Brain pericyte (primary cell): ENCODE measurements at places on chromosomes 11 and 22.

- no peak for DNase-seq
These were observed 176.2 kb downstream of the SBF2 start for GRCh38 chr11:10117709-10118351.

- no peak for DNase-seq
These were observed 4.3 kb downstream of the PPM1F start for GRCh38 chr22:21948390-21948789.

GRCh38 chr11:96464700-96465307 is 75.0 kb downstream of the JRKL start:
- peak; percentile 22 for DNase-seq

- no peak for DNase-seq
These were observed 99.0 kb downstream of the CASP12 start for GRCh38 chr11:104799251-104799650.

DNA sequence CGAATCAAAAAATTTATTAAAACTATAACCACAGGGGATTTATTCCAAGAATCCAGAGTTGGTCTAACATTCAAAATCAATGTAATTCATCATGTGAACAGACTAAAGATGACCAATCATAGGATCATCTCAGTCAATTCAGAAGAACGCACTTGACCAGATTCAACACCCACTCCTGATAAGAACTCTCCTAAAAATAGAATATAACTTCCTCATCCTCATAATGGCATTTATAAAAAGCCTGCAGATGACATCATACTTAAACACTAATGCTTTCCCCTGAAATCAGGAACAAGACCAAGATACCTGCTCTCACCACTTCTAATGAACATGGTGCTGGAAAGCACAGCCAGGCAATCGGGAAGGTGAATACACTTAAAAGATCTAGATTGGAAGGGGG is 10.5 kb upstream of the MUC2 start:
- no peak for DNase-seq

DNA sequence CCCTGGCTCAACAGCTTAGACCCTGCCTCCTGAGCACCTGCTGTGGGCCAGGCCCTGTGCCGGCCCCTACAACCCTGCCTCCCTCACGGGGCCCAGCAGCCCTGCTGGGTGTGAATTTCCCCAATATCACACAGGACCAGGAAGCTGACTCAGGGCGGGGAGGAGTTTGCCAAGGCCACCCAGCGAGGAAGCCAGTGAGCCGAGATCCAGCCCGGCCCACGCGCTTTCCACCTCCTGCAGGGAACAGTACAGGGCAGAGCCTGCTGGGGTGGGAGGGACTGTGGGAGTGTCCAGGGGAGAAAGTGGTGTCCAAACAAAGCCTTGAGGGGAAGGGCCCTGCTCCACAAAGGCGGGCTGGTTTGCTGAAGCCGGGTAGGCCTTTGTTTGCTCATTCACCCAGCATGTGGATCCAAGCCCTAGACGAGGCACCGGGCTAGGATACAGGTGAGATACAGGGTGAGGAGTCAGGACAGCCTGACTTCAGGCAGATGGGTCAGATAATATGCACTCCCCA is 26.8 kb downstream of the RPL3 start:
- DNase-seq = peak; percentile 89

DNA sequence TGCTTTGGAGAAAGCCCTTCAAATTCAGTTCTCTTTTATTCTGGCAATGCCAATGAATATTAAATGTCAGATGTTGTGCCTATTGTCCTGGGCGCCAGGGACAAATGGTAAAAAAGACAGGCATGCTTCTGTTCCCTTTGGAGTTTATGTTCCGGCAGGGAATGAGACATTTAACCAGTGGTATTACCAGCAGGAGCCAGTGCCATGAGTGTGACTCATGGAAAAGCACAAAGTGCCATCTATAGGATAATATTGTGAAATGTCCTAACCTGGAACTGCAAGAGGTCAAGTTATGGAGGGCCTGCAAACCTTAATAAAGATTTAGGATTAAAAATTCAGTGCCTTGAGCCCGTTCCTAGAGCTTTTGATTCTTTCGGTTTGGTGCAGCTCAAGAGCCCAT is 39.5 kb downstream of the REXO2 start:
- no peak for DNase-seq

GRCh38 chr11:79617561-79617960 is 176.7 kb upstream of the TENM4 start:
- no peak for DNase-seq
